Prostate gland (tissue), 2 donors: ENCODE measurements at places on chromosomes 2 and 18. TPM values are rescaled to one million over a fixed set of nuclear protein-coding genes. Genes with fewer than 3 reads are reported as not detected.
A peak's percentile ranks its signal among the peaks of the same experiment; 100 is the strongest.

GRCh38 chr2:24540011-24540477 is 49.0 kb downstream of the NCOA1 start:
- peak; percentile 27 for DNase-seq

DNA sequence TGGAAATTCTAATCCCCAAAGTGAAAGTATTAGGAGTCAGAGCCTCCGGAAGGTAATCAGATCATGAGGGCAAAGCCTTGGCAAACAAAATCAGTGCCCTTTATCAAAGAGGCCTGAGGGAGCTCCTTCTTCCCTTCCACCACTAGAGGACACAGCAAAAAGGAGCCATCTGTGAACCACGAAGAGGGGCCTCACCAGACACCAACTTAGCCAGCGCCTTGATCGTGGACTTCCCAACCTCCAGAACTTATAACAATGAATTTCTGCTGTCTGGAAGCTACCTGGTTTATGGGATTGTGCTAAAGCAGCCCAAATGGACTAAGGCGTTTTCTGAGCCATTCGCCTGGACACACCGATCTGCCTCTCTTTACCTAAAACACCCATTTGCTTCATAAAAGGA is 133.1 kb downstream of the EIPR1 start:
- no peak for DNase-seq

DNA sequence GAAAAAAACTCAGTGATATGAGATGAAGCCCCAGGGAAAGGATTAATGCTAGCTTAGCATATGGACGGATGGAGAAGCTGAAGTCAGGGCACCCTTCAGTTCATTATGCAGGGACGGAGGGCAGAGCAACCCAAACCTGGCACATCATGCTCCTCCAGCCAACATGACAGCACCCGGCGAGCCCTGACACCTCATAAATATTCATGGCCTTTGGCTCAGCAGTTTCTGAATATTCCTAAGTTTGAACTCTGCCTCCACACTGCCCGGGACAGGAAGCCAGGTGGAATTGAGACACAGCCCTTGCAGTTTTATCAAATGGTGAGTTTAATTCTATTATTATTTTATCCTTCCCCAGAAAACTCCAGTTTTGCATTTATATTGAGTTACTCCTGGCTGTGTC is 87.3 kb upstream of the SH3BP4 start:
- no peak for DNase-seq

GRCh38 chr2:96772903-96773671 is 12.4 kb downstream of the CNNM4 start:
- no peak for DNase-seq

GRCh38 chr18:51290860-51291259 is 93.4 kb upstream of the MEX3C start:
- DNase-seq, result no peak

GRCh38 chr18:75846321-75846720 is 418.8 kb upstream of the SMIM21 start:
- DNase-seq, result no peak

DNA sequence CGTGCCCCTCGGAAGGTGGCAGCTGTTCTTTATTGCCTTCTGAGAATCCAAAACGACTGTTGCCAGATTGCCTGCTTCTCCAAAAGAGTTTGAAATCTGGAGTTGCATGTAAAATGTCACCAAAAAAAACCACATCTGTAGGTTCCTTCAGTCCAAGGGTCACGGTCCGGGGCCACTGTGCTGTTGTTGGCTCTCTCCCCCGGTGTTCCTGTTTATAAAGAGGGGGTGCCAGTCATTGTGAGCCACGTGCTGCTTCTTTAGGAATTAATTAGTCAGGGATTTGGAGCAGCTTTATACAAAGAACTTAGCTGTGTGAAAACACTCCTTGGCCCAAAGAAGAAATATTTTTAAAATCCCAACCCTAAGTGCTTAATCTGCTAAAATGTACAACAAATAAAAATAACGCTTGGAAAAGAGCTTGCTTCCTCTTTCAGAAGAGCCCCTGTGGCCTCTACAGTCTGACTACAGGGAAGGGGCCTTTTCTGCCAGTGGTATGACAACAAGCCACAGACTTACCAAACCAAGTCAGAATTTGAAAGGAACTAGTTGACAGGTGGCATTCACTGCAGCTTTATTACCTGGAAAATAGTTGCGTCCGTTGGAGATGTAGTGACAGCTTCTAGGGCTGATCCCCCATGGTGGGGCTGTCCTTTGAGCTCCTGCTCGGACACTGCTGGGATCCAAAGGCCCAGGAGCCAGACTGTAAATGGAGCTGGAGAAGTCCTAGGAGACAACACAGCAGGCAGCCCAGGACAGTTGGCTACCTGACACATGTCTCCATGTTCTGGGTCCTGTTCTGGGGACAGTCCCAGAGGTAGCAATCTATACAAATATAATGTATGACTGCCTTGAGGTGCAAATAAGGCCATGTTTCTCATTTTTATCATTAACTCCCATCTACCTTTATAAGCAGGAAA is 84.5 kb upstream of the SLC1A4 start:
- DNase-seq, result no peak

GRCh38 chr2:23757686-23758433 is 169.1 kb downstream of the ATAD2B start:
- no peak for DNase-seq

DNA sequence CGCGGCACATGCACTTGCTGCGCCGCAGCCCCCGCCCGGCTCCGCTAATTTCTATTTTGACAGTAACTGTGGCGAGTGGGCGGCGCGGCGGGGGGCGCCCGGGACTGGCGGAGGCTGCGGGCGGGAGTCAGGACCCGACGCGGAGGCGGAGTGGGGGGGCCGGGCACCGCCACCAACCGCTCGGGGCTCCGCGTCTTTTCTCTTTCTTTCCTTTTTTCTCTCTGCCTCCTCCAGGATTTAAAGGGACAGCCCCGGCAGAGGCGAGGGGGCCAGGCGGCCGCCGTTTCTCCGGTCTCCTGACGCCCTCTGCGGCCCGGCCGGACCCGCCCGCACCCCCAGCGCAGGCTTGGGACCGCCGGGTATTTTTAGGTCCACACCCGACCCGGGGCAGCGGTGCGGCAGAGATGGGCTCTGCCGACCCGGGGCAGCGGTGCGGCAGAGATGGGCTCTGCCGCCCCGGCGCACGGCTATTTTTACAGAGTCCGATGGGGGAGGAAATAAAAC is 460 bp upstream of the ZBTB7C start:
- DNase-seq, result no peak

DNA sequence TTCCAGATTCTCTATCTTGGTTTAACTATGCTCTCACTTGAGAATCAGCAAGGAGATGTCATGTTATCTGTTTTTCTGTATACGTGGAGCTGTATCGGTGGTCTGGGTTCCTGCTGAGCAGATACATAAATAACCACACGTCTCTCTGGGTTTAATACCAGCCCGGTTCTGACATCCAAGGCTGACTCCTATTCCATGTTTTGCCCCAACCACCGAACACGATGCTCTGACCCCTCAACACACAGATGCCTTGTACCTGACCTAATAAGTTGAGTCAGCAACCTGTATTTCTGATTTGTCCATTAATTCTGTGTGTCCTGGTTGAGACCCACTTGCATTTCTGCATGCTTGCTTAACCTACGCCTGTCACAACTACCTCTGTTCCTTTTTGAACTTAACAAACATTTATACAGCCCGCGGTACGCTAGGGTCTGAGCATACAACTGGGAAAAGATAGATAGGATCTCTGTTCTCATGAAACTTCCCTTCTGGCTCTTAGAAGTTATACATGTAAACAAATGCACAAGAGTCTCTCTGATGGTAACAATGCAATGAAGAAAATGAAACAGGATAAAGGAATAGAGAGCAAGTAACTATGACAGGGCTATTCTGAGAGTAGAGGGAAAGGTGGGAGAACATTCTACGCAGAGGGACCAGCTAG is 480.4 kb downstream of the PARD3B start:
- DNase-seq, result no peak

DNA sequence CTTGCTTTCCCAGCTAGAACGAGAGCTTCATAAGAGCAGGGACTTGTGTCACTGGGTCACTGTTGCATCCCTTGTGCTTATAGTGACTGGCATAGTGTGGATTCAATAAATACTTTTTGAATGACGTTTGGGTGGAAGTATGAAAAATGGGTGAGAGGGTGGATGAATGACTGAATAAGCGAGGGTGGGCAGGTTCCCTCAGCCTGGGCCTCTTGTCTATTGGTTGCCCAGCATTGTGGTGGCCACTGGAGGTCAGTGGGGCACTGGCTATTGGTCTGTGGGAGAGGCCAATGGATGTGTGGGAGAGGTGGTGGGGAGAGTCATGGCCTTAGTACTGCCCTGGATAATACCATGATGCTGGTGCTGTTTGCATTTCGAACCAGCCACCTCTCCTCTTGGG is 93.8 kb upstream of the SKOR2 start:
- DNase-seq, result no peak

DNA sequence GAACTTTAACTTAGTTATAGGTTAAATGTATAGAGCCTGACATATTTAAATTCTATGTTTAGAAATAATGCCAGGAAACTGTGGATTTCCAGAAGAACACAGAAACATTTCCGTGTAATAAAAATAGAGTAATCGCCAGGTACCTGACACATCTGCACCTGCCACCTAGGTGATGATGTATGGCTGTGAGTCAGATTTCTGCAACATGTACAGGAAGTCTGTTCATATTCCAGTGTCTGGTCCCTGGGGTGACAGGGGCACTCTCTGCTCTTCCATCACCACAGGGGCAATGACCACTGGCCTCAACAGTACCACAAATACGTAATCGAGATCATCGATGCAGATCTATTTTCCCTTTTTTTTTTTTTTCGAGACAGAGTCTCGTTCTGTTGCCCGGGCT is 101.1 kb upstream of the LPIN2 start:
- DNase-seq, result no peak

- no peak for DNase-seq
Observed at GRCh38 chr2:53896864-53897263, 37.1 kb upstream of the GPR75 start.

DNA sequence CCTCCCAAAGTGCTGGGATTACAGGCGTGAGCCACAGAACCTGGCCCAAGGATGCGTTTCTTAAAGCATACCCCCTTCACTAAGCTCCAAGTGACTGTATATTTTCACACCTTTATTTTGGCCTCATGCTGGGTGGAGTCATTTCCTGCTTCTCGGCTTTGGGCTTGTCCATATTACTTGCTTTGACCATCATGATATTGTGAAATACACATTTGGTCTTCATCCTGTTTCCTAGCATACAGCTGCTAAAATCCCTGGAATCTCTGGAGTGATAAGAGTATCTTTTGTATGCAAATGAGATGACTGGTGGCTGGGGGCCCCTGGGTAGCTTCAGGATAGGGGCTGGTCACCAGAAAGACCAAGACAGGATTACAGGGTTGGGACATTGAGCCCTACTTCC is 17.6 kb upstream of the COLEC12 start:
- DNase-seq, result no peak

- no peak for DNase-seq
Observed at GRCh38 chr2:122480501-122481243, 725.2 kb downstream of the TSN start.

DNA sequence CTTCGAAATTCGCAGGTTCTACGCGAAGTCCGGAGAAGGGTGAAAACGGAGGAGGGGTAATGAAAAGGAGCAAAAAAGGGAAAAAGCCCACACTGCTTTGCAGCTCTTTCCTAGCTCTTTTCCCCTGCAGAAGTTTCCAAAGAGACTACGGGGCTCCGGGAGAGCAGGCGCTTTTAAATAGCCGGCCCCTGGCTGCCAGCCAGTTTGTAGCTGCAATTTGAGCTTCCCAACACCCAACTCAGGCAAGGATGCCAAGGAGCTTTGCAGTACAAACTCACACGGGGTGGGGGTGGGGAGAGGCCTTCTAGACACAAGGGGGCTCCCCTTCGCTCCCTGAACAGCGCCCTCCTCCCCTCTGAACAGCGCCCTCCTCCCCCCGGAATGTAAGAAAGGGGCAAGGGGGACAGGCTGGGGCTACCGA is at the start of gene IGFBP5:
Gene IGFBP5 (minus strand): TSS at position 149 of the 421 bp plus-strand sequence. CDS start 774 bp downstream, outside the sequence.
- DNase-seq, result peak; percentile 86

DNA sequence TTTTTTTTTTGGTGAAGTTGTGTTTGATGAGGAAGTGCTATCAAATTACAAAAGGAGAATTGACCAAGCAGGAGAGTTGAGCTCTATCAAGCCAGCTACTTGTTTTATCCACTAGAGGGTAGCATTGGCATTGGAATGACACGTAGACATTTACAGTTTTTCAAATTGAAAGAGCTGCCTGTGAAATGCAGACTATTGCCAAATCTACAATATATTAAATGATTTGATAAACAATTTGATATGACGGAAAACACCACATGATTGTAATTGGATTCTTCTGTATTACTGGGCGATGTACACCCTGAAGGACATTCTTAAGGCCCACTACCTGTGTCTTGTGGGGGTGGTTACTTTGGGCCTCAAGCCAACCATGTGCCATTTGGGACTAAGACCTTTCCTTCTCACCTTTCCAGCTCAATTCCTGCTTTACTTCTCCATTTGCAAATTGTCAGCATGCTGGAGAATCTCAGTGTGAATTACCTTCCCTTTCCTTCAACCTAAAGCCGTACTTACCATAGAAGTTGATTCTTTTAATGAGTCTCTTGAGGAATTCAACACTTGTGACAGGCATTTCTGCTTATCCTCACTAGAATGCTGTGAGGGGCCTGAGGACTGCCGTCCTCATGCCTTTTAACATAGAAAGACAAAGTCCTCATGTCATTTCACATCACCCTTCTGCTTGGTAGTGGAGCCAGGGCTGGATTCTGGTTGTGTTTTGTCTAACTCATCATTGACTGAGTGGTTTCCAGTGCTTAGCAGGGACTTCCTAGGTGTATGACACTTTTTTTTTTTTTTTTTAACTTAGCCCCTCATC is 134.8 kb upstream of the THUMPD2 start:
- DNase-seq, result peak; percentile 8

DNA sequence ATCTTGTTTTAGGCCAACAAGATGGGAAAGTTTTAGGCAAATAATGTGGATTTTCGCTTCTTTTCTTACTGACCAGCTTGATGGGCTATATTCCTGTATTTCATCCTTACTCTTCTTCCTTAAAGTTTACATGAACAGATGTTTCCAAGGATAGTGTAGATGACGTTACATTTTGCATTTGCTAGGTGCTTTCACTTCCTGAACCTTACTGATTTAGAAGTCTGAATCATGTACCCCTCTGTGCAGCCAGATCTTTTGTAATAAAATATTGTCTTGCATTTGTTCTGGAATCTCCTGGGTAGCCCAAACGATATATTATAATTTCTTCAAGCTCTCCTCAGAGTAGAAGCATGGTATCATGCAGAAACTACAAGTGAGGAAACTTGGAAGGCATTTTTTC is 93.4 kb downstream of the CALCRL start:
- DNase-seq, result no peak

- DNase-seq, result no peak
Observed at GRCh38 chr18:59623456-59624368, 73.5 kb downstream of the CCBE1 start.

- DNase-seq, result no peak
Observed at GRCh38 chr18:33749834-33750233, 171.8 kb downstream of the ASXL3 start.

SNTG2 gene
- total RNA-seq, result 5.0 TPM

ITGA6 gene
- total RNA-seq, result 249 TPM

SP110 gene
- 26.5 TPM for total RNA-seq

TUBA3D gene
- total RNA-seq, result 92.0 TPM

BUB1 gene
- 21.9 TPM for total RNA-seq

ABCB6 gene
- total RNA-seq, result 31.9 TPM

POTEI gene
- 3.9 TPM for total RNA-seq

MAP3K19 gene
- total RNA-seq, result not detected

TRIM43B gene
- 0.62 TPM for total RNA-seq

GLI2 gene
- 16.4 TPM for total RNA-seq
